ENCODE measurements at places on chromosomes 6 and 20.

DNA sequence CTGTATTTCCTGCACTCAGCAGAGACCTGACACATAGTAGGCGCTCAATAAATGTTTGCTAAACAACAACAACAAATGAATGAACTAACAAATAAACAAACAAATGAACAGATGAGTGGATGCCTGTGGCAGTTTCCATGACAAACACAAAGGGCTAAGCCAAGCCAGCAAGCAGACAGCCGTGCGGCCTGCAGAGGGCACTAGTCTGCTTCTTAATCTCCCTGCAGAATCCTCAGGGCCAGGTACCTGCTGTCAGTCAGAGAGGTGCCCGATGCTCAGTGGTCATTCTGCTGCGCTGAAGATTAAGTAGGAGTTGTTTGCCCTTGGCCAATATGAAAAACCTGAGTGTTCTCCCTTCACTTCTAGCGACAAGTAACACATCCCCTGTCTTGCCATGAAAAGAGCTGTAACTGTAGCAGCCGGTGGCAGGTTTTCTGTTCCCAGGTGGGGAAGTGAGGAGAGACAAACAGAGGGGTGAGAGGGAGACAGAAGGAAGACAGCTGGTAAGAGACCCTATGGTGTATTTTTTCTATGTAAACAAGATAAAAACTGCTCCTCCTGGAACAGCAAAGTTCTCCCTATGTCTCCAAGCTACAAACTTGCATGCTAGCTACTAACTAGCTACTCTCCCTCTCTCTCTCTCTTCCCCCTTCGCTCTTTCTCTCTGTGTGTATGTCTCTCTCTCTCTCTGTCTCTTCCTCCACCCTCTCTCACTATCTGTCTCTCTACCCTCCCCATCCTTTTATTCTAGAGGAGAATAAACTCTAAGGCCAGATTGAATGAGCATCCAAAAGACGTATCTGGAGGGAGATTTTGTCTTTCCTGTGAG, at the start of gene MC3R:
TSS of gene MC3R (plus strand) at position 779 of the 829 bp plus-strand sequence. CDS start 112 bp downstream, outside the sequence.
- peak; percentile 69 for DNase-seq

- DNase-seq, result no peak
These were observed 423 bp downstream of the KLHDC3 start for GRCh38 chr6:43014434-43014909.

- no peak for DNase-seq
These were observed 50.0 kb downstream of the DCDC2 start for GRCh38 chr6:24307881-24308280.

- no peak for DNase-seq
These were observed 36.9 kb downstream of the STK38 start for GRCh38 chr6:36510365-36510764.

DNA sequence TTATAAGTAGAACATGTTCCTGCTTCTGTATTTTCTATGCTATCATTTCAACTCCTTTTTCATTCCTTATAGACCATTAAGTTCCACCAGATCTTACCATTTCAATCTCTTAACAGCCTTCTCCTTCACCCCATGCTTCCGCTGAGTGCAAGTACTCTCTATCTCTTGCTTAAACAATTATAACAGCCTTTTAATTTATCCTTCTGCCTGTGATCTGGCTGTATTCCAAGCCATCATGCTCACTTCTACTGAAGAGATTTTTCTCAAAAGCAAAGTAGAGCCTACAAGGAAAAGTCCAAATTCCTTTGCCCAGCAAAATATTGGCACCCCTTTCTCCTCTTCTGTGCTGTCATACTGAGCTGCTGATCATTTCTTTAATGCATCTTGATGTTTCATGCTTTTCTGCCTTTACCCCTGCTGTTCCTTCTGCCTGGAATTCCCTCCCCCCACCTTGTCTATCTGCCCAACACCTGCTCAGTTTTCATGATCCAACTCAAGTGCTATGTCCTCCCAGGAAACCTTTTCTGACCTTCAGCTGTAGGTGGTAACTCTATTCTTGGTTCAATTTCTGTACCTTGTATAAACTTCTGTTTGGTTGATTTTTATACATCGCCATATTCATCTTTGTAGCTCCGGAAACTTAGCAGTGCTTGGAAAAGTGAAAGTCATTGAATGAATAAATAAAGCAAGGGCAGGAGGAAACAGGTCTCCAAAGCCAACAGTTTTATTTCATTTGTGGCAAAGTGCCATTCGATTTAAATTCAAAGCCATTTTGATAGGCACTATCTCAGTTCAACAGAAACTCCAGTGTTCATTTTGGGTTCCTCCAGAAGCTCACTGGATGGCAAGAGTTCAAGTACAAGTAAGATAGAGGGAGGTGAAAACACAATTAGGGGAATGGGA, 10.5 kb upstream of the BMP2 start:
- peak; percentile 59 for DNase-seq

- no peak for DNase-seq
These were observed 18.0 kb upstream of the CLDN20 start for GRCh38 chr6:155245831-155246230.

DNA sequence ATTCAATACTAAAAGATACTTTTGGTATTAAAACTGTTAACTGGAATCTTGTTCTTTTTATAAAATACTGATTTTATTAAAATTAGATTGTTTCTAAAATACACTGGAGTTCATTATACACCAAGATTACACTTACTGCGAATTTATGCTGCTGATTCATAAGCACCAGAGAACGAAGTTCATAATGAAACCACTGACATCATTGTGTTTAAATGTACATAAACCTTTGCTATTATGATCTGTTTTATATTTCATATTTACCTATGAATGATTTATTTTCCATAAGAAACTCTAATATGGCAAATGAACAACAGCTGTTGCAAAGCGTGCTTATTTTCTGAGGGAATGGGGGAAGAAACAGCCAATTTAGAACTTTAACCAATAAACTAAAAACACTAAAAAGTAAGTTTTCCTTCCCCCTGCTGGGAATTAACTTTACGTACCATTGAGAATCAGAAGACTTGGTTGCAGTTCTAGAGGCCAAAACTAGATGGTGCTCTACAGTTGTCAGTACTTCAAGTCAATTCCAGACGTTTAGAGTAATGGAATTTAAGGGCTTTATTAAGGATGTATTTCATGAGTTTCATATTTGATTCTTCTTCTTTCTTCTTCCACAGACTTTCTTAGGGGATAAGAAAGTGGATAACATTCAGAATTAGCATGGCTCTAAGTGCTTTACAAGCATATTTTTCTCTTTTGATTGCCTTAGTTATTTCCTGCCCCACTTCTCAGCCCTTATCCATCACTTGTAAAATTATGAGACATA, 30.8 kb upstream of the COL19A1 start:
- peak; percentile 24 for DNase-seq

DNA sequence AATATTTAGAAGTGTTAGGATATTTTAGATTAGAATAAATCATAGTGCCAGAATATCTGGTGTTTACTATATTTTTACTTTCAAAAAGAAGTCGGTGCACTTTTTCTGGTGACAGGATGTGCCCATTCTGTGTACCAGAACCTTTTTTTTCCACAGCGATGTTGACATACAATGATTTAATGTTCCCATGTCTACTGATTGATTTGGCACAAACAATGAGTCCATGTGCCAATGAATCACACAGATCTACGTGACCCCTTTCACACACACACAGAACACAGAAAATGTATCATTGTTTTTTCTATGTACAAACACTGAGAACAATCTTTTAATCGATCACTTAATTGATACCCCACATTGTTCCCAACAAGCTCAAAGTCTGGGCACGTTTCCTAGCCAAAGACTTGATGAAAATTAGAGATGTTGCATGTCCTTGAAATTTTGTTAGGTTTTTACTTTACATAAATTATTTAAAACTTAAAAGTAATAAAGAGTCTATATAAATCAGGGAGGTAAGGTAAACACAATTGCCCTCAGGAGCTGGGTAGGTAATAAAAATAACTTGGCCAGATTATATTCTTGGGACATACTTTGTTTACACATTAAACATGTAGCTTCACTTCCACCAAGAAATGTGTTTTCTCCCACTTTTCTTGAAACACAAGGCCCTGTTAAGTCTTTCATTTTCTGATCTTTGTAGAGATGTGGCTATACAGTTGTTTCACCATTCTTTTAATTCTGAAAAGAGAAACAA, 36.4 kb upstream of the SOX4 start:
- DNase-seq, result no peak

DNA sequence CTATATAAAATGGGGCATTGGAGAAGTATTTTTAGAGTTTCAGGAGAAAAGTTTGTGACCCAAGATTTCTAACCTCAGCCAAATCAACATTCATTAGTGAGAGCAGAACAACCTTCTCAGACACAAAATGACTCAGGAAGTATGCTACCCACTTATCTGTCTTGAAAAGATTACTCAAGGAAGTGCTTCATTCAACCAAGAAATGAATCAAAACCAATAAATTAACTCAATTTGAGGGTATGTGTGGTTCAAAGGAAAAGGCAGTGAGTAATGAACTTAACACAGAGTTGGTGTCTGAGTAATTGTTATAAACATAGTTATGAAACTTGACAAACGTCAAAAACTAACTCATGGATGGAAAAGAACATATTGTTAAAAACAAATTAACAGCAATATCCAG, 227.6 kb downstream of the HAO1 start:
- DNase-seq, result no peak

DNA sequence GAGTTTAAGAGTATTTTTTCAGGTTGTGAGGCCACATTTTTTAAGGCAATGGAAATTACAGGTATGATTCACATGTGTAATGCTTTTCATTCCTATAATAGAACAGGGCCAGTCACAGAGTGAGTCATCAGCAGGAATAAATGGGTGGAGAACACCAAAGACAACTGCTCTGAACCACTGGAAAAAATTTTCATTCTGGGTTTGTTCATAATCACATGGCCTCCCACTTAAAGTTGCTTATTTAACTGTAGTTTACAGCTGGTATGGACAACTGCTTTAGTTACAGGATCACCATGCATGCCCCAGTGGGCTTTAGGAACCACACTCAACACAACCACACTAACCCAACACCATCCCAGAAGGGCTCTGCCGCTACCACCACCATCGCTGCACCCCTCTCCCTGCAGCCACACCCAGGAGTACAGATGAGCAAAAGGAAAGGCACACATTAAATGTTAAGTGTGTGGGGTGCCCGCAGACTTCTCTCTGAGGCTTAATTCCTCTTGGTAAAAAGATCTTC, 107.0 kb upstream of the DST start:
- DNase-seq, result no peak

DNA sequence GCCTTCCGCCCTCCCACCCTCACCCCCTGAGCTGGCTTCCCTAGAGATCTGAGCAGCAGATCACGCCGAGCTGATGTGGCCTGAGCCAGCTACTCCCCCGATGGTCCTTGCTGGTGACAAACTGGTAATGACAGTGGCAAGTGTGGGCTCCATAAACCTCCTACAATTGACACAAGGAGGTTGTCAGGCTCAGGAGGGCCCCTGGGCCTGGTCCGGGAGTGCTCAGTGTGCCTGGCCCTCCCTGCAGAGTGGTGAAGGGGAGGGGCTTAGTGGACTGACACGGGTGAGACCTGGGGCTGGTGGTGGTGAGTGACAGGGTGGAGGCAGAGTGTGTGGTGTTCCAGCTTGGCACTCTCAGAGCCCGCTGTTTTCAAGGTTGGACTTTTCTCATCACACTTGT, 22.6 kb upstream of the MPC1 start:
- no peak for DNase-seq

GRCh38 chr6:56843476-56844349, 111.2 kb upstream of the BEND6 start:
- DNase-seq, result peak; percentile 91

DNA sequence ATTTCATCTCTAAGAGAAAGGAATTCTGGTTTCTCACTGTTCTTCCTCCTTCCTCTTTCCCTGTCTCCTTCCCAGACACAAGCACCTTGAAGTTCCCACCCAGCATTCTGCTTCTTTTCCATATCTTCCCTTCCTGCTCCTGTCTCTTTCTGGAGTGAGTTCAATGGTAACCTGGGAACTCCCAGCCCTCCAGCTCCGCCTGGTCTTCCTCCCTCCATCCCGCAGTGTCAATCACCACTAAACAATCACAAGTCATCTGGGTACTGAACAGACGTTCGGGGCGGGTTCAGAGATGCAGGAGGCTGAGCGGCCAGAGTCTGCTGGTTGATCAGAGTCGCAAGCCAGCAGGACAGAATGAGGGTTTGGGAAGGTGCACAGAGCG, 7.7 kb downstream of the TTBK1 start:
- DNase-seq, result no peak

- no peak for DNase-seq
These were observed 76.7 kb downstream of the PREX1 start for GRCh38 chr20:48750941-48751635.

DNA sequence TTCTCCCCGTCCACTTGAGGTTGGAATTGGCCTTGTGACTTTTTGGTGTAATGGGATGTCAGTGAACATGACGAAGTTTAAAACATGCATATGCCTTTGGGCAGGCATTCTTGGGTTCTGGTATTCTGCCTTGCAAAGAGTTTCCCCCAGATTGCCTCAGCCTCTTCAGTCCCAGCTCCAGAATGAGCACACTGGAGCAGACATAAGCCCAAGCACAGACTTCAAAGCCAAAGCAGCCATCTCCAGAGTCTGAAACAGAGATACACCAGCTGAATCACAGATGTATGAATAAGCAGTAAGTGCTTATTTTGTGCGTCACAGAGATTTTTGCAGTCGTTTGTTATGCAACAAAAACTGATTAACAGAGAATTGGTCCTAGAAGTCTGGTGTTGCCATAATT, 546.0 kb downstream of the FRK start:
- no peak for DNase-seq

DNA sequence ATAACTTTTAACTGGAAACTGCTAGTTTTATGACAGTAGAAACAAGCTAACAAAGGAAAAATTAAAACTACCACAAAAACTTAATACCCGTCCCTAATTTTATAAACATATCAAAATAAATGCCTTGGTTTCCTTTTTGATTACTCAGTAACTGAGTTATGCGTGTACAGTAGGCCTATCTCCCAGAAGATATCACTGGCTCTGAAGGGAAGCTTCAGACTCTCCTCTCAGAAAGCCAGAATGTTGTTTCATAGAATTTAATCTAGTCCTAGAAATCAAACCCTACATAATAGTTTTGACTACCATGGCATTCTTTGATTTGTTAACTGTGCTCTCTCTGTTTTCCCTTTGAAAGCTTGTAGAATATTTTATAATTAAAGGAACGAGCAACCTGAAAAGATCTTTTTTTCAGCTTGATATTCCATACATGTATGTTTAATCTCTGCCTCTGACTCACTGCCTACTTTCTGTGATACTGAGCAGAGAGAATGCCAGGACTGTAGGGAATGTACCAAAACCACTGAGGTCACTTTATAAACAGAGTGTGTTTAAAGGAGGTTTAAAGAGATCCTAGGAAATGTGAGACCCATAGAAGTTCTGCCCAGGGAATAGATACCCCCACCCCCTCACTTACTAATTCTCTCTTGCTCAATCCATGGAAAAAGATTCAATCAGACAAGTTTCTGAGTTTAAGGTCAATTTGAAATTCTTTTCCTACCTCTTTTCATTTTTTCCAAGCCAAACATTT, 311.5 kb downstream of the HDGFL1 start:
- DNase-seq, result no peak

DNA sequence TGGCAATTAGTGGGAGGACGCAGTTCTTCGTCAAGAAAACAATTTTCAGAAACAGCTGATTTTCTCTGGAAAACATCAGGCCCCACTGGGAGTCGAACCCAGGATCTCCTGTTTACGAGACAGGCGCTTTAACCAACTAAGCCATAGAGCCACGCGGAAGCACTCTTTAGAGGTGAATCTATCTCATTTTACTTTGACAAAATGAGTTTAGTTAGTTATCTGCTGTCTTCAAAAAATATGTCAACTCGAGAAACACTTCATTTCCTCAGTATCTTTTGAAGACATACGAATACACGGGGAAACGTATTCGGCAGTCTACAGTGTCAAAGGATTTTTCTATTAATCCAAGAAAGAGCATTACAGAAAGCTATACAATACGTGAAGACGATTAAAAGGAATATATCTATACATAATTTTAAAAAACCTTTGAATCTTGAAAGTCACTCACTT, 26.7 kb downstream of the GPX6 start:
- no peak for DNase-seq

GRCh38 chr6:14640631-14641030, 523.1 kb downstream of the CD83 start:
- DNase-seq, result no peak

Measured in SHP77 (cell line).